Vagina (tissue), 2 donors: ENCODE measurements at places on chromosomes 1 and 21.

GRCh38 chr1:161781995-161782394 is 15.9 kb downstream of the ATF6 start:
- DNase-seq, result no peak

GRCh38 chr21:33025489-33026442 is at the start of gene OLIG2:
Gene OLIG2 (plus strand): TSS chr21:33025935. CDS start chr21:33026863, 928 bp downstream.
- DNase-seq, result no peak

DNA sequence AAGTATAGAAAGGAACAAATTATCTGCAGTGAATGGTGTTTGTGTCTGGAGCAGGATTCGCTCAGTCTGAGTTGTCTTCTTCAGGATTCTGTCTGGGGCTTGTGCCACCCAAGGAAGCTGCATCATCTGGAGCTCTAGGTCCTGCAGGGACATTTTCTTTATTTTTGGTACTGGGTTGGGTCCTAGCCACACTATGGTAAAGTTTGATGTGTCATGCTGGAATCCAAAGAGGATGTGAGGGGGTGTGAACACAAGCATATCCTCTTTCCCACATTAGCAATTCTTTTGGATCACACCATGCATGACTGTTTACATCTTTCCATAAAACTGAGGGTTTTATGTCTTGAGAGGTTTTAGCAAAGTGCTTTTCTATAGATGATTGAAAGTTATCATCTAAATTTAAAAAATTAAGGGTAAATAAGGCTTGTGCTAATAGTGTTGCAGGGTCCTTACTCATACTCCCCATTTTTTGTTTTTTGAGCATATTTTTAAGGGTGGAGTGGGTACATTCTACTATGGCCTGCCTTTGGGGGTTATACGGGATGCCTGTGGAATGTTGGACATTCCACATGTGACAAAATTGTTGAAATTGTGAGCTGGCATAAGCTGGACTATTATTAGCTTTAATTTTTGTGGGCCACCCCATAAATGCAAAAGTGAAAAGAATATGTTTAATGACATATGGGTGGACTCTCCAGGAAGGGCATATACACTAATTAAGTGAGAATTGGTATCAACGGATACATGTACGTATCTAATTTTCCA is 152.0 kb upstream of the HMCN1 start:
- DNase-seq, result no peak

DNA sequence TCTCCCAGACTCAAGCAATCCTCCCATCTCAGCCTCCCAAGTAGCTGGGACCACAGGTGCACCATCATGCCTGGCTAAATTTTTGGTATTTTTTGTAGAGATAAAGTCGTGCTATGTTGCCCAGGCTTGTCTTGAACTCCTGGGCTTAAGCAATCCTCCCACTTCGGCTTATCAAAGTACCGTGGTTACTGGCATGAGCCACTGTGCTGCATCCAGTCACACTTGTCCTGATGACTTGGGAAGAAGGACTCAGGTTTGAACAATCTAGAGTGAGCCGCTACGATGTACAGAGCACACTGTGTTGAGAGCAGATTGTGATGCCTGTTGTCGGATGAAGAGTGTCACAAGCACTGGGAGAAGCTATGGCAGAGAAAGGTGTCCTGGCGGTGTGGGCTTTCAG is 27.2 kb downstream of the RNF187 start:
- DNase-seq, result no peak

GRCh38 chr1:198620951-198621824 is 17.7 kb upstream of the PTPRC start:
- no peak for DNase-seq

GRCh38 chr1:174018565-174018964 is 3.6 kb downstream of the RC3H1 start:
- DNase-seq, result no peak
